Hematopoietic multipotent progenitor cell treated with erythropoietin and hydrocortisone succinate and interleukin-3 and kit ligand, for 15 days (in vitro differentiated cells): ENCODE measurements at places on chromosomes 7 and 10.

DNA sequence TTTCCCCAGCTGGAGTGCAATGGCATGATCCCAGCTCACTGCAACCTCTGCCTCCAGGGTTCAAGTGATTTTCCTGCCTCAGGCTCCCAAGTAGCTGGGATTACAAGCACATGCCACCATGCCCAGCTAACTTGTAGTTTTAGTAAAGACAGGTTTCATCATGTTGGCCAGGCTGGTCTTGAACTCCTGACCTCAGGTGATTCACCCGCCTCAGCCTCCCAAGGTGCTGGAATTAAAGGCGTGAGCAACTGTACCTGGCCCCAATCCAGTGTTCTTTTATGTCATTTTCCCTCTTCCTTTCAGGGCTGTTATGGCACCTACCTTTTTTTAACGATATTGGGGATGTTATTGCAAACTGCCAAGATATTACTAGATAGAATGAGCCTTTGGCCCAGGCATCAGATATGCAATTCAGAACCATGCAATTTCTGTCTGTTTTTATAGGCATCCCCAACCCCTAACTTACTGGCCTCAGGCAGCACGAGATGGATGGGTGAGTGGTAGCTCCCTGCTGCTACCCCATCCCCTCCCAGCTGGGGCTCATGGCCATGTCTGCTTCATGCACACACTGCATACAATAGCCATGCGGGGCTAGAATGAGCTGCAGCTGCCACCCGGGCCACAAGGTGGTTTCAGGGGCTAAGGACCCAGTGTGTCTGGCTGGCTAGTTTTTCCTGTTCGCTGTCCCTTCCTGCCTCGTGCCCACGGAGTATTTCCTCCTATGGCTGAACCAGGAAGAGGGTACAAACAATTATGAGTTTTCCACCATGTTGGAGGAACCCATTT, 1080.1 kb upstream of the SORCS1 start:
- no peak for DNase-seq

DNA sequence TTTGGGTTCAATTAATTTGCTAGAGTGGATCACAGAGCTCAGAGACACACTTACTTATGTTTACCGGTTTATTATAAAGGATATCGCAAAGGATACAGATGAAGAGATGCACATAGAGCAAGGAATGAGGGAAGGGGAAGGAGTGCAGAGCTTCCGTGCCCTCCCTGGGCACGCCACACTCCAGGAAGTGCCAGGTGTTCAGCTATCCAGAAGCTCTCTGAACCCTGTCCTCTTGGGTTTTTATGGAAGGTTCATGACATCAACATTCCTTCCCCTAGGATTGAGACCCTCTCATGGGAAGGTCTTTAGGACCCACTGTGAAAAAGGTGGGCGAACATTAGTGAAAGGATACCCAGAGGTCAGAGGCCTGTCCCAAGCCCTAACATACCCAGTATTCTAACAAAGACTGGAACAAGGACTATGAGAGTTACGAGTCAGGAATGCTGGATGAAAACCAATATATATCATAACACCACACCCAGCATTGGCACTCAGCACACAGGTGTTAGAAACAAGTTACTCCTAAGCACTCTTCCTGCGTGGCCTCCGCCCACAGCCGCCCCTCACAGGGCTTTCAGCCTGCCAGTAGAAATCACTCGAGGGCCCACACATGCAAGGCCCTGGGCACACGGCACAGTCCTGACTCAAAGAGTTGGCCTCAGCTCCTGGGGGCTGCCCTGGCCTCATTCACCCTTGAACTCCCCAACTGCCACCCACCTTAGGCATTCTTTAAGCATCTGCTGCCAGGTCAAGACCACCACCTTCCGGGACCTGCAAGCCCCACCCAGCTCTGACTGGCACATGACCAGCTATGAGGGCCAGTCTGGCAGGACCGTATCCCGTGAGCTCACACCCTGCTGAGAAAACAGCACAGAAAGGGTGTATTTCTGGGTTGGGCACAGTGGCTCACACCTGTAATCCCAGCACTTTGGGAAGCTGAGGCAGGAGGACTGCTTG, 5.6 kb upstream of the AIFM2 start:
- no peak for DNase-seq

DNA sequence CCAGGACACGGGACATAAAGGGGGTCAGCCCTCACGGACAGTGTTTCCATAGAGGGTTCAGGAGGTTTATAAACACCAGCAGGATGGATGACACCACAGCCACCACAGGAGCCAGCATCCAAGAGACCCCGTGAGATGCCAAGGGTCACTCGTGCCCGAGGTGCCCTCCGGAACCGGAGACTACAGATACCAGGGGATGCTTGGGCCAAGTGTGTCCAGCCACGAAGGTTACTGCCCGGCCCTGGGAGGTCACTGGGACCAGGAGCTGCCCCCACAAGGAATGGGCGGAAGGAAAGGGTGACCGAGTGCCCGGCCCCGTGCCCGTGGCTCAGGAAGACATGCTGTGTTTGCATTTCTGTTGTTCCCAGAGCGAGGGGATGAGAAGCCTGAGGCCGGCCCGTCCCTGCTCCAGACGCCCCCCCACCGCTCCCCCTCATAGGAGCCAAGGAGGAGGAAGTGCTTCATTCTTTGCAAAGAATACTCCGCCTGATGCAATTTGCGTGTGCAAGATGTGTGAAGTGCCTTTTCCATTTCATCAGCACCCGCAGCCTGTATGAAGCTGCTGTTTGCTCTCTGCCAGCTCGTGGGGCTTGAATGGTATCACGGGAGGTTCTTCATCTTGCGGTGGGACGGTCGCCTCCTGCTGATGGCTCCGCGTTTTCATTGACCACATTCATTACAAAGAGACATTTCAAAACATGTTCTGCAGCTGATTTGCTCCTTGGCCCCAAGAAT, 176.4 kb downstream of the ELFN1 start:
- no peak for DNase-seq

- DNase-seq, result no peak
These were observed 79.2 kb downstream of the NUDCD3 start for GRCh38 chr7:44411306-44411705.

DNA sequence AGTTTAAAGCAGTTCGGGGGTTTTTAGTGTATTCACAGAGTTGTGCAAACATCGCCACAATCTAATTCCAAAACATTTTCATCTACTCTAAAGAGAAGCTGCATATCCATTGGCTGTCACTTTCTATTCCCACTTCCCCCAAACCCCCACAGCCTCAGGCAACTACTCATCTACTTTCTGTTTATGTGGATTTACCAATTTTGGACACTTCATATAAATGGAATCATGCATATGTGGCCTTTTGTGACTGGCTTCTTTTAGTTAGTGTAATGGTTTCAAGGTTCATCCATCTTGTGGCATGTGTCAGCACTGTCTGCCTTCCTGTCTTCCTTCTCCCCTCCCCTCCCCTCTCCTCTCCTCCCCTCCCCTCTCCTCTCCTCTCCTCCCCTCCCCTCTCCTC, 78.5 kb upstream of the FZD1 start:
- no peak for DNase-seq

DNA sequence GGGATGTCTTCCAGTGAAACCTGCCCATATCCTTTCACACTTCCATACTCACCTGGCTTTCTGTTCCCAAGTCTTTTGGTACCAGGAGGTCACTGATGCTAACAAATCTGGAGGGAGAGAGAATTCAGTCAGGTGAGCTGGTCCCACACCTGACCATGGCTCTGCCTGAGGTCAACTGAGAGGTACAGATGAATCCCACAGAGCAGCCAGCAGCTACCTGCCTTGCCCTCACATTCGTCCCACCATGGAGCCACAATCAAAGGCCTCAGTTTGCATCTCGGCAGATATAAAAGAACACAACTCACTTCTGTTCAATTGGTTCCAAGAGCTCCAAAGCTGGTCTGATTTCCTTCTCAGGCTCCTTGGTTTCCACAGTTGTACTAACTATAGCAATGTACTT, 47.0 kb downstream of the GDI2 start:
- DNase-seq, result no peak

- DNase-seq, result no peak
These were observed 92.7 kb upstream of the GDF10 start for GRCh38 chr10:47207281-47207615.

- DNase-seq, result no peak
These were observed 47.2 kb downstream of the NEURL1 start for GRCh38 chr10:103540722-103541121.

DNA sequence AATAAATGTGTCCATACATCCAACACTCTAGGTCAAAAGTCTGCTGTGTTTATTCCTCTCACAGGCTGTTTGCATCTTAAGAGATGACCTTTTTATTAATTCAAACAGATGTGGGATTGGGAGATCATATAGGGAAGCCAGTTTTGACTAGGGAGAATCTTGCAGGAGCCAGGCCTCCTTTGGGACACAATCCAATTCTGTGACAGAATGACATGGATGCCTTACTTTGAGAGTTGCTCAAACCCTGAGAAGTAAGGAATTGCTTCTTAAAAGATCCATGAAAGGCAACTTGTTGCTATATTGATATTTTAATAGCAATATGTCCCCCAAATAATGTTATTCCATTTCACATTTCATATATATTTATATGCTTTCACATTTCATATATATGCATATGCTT, 53.5 kb upstream of the CACNB2 start:
- DNase-seq, result no peak

- DNase-seq, result no peak
These were observed 45.9 kb upstream of the TMEM72 start for GRCh38 chr10:44865289-44865671.

DNA sequence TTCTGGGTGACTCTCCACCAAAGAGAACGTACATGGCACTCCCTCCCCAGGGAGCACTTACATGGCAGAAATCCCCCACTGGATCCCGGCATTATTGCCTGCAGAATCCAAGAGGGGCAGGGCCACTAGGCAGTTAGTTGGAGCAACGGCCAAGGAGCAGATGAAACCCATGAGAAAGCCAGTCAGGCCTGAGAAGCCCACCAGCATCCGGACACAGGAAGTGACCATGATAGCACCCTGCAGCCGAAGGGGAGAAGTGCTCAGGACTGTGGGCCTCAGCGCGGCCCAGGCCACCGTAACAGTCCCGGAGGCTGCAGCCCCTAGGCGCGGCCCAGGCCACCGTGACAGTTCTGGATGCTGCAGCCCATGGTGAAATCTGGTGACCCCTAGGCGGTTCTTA, 43.5 kb downstream of the STRA8 start:
- DNase-seq, result no peak

DNA sequence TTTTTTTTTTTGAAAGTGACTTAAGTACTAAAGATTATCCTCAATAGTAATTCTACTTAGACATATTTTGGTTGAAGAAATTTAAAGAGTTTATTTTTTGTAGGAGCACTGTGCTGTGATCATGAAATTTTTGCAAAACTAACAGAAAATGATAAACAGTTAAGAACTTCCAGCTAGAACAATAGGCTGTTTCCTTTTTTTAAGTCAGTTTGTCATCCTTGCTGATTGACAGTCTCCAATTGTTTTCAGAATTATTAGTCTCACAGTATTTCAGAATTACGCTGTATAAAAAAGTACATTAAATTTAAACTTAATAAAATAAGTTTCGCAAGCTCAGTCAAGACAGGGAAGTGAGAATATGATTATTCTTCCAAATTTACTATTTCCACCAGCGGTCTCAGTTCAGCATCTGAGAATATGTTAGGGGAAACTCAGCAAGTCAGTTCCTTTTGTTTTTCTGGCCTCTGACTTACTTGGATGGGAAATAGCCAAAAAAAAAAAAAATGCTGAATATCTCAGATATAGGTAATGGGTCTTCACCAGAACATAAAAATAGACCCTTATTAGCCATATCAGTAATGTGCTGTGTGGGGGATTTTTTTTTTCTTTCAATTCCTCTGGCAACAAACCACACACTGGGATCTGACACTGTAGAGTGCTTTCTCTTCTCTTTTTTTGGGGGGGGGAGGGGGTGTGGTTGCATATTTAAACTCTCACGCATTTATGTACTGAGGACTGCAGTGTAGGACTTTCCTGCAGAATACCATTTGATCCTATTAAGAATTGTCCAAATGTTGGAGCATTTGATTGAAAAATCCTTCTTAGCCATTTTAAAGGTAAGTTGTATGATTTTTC, at the start of gene CD36:
CD36 (plus strand) TSS at position 732 of the 855 bp plus-strand sequence. CDS start 8,099 bp downstream, outside the sequence.
- DNase-seq, result peak; percentile 34

- no peak for DNase-seq
These were observed 26.3 kb upstream of the IFRD1 start for GRCh38 chr7:112423987-112424386.

- no peak for DNase-seq
These were observed 322.8 kb upstream of the PHYHIPL start for GRCh38 chr10:58853668-58854067.

DNA sequence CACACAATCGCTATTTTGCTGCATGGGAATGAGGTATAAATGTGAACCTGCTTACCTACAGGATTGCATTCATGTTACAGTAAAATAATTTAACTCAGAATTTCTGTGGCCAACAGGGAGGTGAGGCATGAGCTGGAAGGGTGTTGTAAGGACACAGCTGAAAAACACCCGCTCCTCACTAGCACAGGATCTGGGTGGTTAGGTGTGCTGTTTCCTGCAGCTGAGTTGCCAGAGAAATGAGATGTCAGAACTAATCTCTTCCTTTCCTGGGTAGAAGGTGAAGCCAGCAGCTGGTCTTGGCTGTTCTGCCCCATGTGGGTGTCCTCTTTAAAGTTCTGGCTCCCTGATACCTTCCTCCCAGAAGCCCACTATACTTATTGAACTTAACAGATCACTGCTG, 39.0 kb upstream of the ZNF438 start:
- no peak for DNase-seq

- no peak for DNase-seq
These were observed 5.7 kb downstream of the CYP17A1 start for GRCh38 chr10:102831322-102832071.

GRCh38 chr10:100382553-100382952, 35.5 kb downstream of the SCD start:
- DNase-seq, result no peak

- no peak for DNase-seq
These were observed 51.4 kb upstream of the SMNDC1 start for GRCh38 chr10:110355922-110356627.

- no peak for DNase-seq
These were observed 201.8 kb downstream of the FANK1 start for GRCh38 chr10:126098226-126098581.

GRCh38 chr7:71972534-71972933, 439.6 kb downstream of the CALN1 start:
- no peak for DNase-seq

DNA sequence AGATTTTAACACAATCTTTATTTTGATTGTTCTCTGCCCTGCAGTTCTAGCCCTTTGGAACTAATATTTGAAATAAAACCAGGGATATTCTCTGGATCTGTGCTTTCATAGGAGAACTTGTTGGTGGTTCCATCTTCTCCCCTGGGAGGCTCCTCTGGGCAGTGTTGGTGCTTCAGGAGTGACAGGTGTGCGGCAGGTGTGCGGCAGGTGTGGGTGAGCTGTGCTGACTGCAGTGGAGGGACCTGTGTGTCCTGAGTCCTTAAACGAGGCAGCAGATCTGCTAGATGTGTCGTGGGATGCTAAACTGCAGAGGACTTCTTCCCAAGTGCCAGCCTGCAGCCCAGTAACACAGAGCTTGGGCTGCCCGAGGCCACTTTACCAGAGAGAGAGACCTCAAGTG, 98.4 kb downstream of the LYZL1 start:
- no peak for DNase-seq

DNA sequence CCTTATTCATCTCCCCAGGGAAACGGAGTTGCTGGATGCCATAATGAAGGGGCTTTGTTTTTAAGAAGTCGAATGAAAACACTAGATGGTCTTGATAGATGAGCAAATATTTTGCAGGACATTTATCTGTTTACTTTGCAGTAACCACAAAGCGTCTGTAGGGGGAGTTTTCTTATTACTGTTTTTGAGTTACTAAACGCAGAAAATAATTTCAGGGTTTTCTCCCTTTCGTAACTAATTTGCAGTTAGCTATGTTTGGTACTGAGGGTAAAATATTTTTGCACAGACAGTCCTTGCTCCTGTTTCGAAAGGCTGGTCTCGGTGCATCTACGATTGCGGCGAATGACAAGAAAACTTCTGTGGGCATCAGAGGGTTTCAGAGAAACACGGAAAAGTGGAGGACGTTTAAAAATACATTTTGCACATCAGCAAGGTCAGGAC, 505.6 kb upstream of the MKI67 start:
- no peak for DNase-seq
